ENCODE measurements at places on chromosomes 4 and X.
A peak's percentile ranks its signal among the peaks of the same experiment; 100 is the strongest.

- no peak overlapping the region for H3K4me3 ChIP-seq
- no peak overlapping the region for H3K27ac ChIP-seq
- H3K36me3 ChIP-seq: no peaks in the 10 kb centered on the region
- no peaks in the 10 kb centered on the region for H3K27me3 ChIP-seq
Observed at GRCh38 chr4:30776451-30776850, 56.3 kb downstream of the PCDH7 start.

- no peaks in the 10 kb centered on the region for H3K27me3 ChIP-seq
- H3K27ac ChIP-seq: no peak overlapping the region
- H3K4me1 ChIP-seq: no peaks in the 10 kb centered on the region
- H3K36me3 ChIP-seq: no peaks in the 10 kb centered on the region
Observed at GRCh38 chrX:12936947-12937346, 30.5 kb downstream of the TLR8 start.

- no peaks in the 10 kb centered on the region for H3K4me1 ChIP-seq
- no peaks in the 10 kb centered on the region for H3K27me3 ChIP-seq
- H3K4me3 ChIP-seq: no peak overlapping the region
Observed at GRCh38 chr4:16867827-16868226, 30.6 kb downstream of the LDB2 start.

GRCh38 chr4:170009291-170009690 is 16.9 kb downstream of the MFAP3L start:
- no peak overlapping the region for H3K27ac ChIP-seq
- H3K4me1 ChIP-seq: peaks cover 4% of the 10 kb centered on the region
- no peak for DNase-seq
- no peaks in the 10 kb centered on the region for H3K27me3 ChIP-seq
- H3K36me3 ChIP-seq: no peaks in the 10 kb centered on the region

- H3K4me1 ChIP-seq: peaks cover 54% of the 10 kb centered on the region
- H3K36me3 ChIP-seq: peaks cover 1% of the 10 kb centered on the region
- DNase-seq: no peak
- no peak overlapping the region for H3K4me3 ChIP-seq
Observed at GRCh38 chr4:16894406-16894805, 4.0 kb downstream of the LDB2 start.

DNA sequence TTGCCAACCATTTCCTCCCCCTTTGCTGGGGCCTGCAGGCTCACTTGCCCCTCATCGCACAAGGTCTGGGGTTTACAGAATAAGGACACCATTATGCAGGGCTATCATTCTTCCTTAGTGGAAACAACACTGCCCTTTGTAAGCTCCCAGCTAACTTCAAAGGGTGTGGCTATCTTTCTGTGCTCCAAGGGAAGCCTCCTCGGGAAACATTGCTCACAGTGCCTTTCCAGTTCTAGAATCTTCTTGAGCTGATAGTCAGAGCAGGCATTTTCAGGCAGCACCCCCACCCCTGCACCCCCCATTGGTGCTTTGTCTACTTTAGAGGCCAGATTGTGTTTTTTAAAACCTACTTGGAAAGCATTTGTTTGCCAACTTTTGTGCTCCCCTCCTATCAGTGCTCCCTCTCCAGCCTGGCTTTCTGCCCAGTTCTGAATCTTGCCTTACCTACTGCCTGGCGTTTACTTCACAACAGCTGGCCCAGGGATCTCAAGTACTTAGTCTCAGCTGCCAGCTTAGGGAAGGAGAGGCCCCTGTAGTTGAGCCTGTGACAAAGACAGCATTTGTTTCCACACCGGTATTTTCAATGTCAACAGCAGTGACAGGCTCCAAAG is 53.5 kb downstream of the PLAC1 start:
- no peaks in the 10 kb centered on the region for H3K4me1 ChIP-seq
- H3K27ac ChIP-seq: no peak overlapping the region
- H3K27me3 ChIP-seq: no peaks in the 10 kb centered on the region

DNA sequence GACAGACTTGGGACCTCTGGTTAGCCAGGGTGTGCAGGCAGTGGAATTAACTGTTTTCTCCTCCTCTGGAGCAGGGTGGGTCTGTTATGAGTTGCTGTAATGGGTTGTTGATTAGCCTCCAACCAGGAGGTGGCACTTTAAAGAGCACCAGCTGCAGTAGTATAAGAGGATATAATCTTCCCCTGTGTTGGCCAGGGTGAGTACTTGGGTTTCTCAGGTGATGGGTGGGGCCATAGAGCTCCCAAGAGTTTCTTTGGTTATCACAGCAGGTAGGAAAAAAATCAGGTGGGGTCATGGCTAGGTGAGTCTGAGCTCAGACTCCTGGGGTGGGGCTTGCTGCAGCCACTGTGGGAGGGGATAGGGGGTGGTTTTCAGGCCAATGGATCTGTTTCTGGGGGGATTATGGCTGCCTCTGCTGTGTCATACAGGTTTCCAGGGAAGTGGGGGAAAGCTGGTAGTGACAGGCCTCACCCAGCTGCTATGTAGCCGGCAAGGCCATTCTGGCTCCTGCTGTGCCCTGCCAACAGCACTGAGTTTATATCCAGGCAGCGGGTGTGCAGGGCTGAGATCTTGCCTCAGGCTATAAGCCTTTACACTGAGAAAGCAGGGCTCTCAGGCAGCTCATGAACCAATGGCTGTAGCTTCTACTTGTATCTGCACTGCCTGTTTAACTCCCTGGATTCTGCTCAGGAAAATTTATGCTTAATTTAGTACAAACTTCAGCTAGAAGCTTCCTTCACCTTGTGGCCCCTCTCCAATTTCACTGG is 70.1 kb downstream of the CCNG2 start:
- H3K36me3 ChIP-seq: no peaks in the 10 kb centered on the region
- peaks cover 7% of the 10 kb centered on the region for H3K27me3 ChIP-seq

GRCh38 chrX:70504772-70505450 is 60.3 kb downstream of the DLG3 start:
- peak overlapping the region; percentile 9 for H3K27ac ChIP-seq
- no peak overlapping the region for H3K4me3 ChIP-seq
- peaks cover 25% of the 10 kb centered on the region for H3K4me1 ChIP-seq
- peaks cover 15% of the 10 kb centered on the region for H3K36me3 ChIP-seq
- DNase-seq: no peak
- H3K27me3 ChIP-seq: no peaks in the 10 kb centered on the region

DNA sequence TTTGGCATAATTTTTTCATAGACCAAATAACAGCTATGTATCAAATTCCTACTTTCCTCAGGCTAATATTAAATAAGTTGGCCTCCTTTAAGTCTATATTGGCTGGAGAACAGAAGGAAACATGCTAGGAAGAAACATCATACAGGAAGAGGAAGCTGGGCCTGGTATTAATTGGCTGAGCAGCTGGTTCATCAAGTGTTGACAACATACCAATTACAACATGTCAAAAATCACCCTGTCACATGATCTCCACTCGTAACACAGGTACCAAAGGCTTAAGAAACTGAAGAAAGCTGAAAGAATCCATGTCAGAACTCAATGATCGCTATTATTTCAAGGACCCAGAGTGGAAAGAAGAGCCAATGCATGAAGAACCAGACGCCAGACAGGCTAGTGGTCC is 10.5 kb downstream of the WDFY3 start:
- H3K27me3 ChIP-seq: peaks cover 2% of the 10 kb centered on the region
- no peak for DNase-seq
- no peak overlapping the region for H3K4me3 ChIP-seq
- no peaks in the 10 kb centered on the region for H3K36me3 ChIP-seq
- H3K4me1 ChIP-seq: no peaks in the 10 kb centered on the region

DNA sequence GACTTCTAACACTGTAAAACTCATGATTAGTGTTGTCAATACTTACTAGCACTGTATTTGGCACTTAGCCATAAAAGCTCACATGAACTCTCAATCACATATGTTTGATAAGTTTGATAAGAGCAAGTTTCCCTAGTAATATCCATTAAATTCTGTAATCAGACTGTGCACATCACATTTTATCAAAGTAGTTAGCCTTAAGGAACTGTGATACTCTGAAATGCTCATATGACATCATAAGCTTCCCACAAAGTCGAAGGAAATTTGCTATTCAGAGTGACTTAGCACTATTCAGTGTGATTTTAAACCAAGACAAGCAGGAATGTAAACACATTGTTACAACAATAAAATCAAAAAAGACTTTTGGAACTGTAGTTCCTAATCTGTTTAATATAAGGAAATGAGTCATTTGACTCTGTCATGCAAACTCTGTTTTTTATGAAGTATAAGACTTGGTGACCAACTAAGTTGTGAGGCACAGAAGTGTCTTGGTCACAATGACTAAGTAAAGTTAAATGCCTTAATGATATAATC is 6.7 kb downstream of the SLC7A11 start:
- peaks cover 2% of the 10 kb centered on the region for H3K36me3 ChIP-seq
- H3K4me3 ChIP-seq: no peak overlapping the region
- H3K27me3 ChIP-seq: no peaks in the 10 kb centered on the region

GRCh38 chr4:70365479-70365878 is 4.9 kb downstream of the SMR3A start:
- H3K27me3 ChIP-seq: no peaks in the 10 kb centered on the region
- H3K36me3 ChIP-seq: no peaks in the 10 kb centered on the region
- no peak for DNase-seq

DNA sequence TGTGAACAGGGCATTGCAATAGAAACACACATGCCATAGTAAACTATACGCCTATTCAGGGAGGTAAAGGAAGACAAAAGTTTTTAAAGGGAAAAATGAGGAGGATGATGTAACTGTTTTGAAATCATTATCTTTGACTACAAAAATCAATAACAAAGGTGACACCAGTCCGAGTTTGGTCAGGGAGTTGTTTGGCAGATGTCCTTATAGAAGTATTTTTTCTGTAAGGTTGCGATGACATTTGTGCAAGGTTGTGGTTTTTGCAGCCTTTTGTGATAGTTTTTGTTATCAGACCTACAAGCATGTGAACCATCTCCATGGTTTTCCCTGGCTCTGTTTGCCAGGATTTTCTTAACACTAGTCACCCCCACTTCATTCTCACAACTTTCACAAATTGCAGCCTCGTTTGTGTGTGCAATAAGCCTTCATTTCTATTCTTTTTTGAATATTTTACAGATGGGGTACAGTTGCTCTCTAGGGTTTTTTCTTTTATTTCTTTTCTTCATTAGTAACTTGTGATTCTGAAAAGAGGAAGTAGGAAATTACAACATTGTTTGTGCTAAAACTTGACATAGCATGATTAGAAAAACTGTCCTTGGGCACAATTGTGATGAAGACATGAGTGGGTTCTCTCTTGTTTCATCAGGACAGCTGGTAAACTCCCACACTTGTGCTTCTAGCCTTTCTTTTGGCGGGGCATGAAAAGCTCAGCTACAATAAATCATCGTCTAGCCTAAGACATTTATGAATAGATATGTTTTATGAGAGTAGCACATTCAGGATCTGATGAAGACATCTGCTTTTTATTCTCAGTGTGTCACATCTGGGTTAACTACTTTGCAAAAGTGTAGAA is 60.2 kb upstream of the PNPLA4 start:
- no peaks in the 10 kb centered on the region for H3K4me1 ChIP-seq
- no peaks in the 10 kb centered on the region for H3K36me3 ChIP-seq
- H3K27me3 ChIP-seq: no peaks in the 10 kb centered on the region

GRCh38 chr4:169208516-169208915 is 62.2 kb downstream of the SH3RF1 start:
- no peaks in the 10 kb centered on the region for H3K4me1 ChIP-seq
- no peaks in the 10 kb centered on the region for H3K27me3 ChIP-seq
- DNase-seq: no peak
- H3K4me3 ChIP-seq: no peak overlapping the region

DNA sequence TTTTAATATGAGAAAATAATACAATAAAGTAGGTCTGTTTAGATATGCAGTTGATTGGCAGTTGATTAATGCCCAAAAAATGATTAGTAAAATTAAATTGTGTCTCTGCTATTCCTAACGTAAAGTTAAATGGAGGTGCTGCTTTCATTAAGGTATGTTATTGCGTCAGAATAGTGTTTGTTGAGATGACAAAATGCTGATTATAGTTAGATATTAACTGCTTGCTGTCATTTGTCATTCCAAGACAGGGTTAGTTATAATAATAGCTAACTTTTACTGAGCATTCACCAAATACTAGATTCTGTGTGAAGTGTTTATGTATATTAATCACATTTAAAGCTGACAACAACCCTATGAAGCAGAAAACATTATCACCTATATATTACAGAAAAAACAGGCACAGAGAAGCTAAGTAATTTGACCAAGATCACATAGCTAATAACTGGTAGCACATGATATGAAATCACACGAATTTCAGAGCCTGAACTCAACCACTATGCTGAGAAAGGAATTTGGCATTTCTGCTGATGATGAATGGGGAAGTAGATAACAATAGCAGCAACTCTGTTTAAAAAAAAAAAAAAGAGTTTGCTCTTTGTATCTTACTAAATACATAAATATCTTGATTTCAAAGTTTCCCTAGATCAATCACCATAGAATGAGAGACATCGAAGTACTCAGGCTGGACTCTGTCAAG is 59.7 kb upstream of the WDR44 start:
- H3K36me3 ChIP-seq: no peaks in the 10 kb centered on the region
- no peaks in the 10 kb centered on the region for H3K27me3 ChIP-seq
- no peaks in the 10 kb centered on the region for H3K4me1 ChIP-seq

GRCh38 chr4:14877246-14878225 is 124.7 kb upstream of the CPEB2 start:
- H3K4me1 ChIP-seq: peaks cover 41% of the 10 kb centered on the region
- H3K4me3 ChIP-seq: no peak overlapping the region
- DNase-seq: peak; percentile 27
- H3K27me3 ChIP-seq: no peaks in the 10 kb centered on the region
- H3K36me3 ChIP-seq: peaks cover 4% of the 10 kb centered on the region

- no peak overlapping the region for H3K4me3 ChIP-seq
- no peak for DNase-seq
- H3K27me3 ChIP-seq: no peaks in the 10 kb centered on the region
- H3K4me1 ChIP-seq: no peaks in the 10 kb centered on the region
Observed at GRCh38 chrX:68083510-68083909, 349.8 kb downstream of the OPHN1 start.

GRCh38 chr4:8440492-8441311 is at the start of the genes ACOX3 and TRMT44:
Gene ACOX3, minus strand, starts transcription at chr4:8440723. Its CDS starts 24,202 bp downstream, at chr4:8416521.
Gene TRMT44, plus strand, starts transcription at chr4:8440777. Its CDS starts 46 bp downstream, at chr4:8440823.
- H3K4me1 ChIP-seq: peaks cover 69% of the 10 kb centered on the region
- peaks cover 14% of the 10 kb centered on the region for H3K36me3 ChIP-seq
- peak within 1 kb of the TSS; percentile 94 for H3K4me3 ChIP-seq
- H3K27ac ChIP-seq: peak within 1 kb of the TSS; percentile 98
- no peaks in the 10 kb centered on the region for H3K27me3 ChIP-seq

GRCh38 chr4:85028910-85029309 is 62.4 kb upstream of the WDFY3 start:
- no peaks in the 10 kb centered on the region for H3K36me3 ChIP-seq
- H3K4me1 ChIP-seq: no peaks in the 10 kb centered on the region
- DNase-seq: no peak
- no peaks in the 10 kb centered on the region for H3K27me3 ChIP-seq
- H3K27ac ChIP-seq: no peak overlapping the region

GRCh38 chr4:15144967-15145295 is 142.7 kb downstream of the CPEB2 start:
- H3K36me3 ChIP-seq: no peaks in the 10 kb centered on the region
- H3K4me3 ChIP-seq: no peak overlapping the region
- H3K27me3 ChIP-seq: no peaks in the 10 kb centered on the region
